Stimulated activated naive CD4-positive, alpha-beta T cell (primary cell): ENCODE measurements at places on chromosomes 16 and 17.
A peak's percentile ranks its signal among the peaks of the same experiment; 100 is the strongest.

GRCh38 chr16:81397879-81398520 lies 46.6 kb upstream of the CMIP start:
- no peak for DNase-seq

- DNase-seq = no peak
Observed at GRCh38 chr17:73588891-73589290, 55.4 kb downstream of the SDK2 start.

- peak; percentile 24 for DNase-seq
Observed at GRCh38 chr17:48718761-48719641, 3.3 kb downstream of the PRAC1 start.

- no peak for DNase-seq
Observed at GRCh38 chr16:81987706-81988105, 23.6 kb downstream of the SDR42E1 start.

DNA sequence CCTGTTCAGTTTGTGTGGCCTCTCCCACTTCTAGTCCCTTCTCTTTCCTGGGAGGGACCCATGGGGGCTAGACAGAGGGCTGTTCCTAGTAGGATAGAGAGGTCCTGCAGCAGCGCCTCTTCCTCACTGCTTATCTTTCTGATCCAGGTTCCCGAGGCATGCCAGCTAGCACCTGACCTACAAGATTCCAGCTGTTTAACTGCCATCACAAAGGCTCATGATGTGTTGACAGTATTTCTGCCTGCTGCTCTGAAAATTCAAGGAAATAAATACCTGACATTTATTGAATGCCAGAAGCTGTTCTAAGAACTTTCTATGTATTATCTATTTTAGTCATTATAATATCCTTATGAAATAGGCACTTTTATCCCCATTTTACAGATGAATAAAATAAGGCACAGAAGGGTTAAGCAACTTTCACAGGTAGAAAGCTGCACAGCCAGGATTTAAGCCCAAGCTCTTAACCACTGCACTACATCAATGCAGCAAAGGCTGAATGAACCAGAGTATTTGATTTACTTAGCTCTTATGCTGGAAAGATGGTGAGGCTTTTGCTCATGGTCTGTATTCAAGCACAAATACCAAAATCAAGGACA lies 38.8 kb downstream of the HEATR6 start:
- DNase-seq = no peak

GRCh38 chr17:45440161-45440778 lies 7.6 kb upstream of the ARHGAP27 start:
- no peak for DNase-seq

GRCh38 chr16:89430436-89431157 lies 59.8 kb downstream of the ANKRD11 start:
- DNase-seq = no peak

- DNase-seq = no peak
Observed at GRCh38 chr16:11964761-11965551, at the start of gene TNFRSF17. Gene TNFRSF17 (plus strand): TSS chr16:11965210. CDS start chr16:11965325, 115 bp downstream.

DNA sequence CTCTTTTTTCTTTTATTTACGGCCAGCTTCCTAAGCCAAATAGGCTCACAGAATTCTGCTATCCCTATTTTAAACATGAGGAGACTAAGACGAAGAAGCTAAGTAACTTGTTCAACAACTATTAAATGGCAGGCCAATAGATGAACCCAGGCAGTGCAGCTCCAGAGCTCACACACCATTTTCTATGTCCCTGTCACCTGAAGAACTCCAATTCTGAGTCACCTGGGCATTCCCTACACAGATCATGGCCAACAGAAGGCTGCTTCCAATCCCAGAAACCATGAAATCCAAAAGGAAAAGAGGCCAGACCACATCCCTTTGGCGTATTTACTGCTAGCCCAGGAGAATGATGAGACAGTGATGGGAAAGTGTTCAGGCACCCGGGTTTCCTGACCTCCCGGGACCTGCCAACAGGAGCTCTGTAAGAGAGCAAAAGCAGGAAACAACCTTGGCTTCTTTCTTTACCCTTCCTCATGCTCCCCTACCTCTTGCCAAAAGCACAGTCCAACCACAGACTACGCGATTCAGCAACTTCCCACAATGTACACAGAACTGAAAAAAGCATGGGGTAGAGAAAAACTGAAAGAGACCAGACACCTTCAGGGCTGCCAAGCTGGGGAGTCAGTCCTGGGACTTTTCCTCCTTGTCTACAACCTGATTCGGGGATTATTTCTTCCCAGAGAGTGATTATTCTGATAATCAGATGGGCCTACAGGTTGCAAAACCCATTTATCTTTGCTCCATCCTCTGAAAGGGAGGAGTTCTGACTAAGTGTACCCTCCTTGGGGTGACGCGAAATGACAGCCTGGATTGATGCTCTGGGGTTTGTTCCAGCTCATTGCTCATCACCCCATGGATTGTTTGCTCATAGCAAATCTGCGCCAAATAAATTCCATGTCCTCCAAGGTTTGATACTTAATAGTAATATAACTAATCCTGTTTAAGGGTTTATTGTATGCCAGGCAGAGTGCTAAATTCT lies 47.8 kb upstream of the HAS3 start:
- no peak for DNase-seq

- DNase-seq = no peak
Observed at GRCh38 chr16:85300406-85300968, 188.2 kb upstream of the CIBAR2 start.

GRCh38 chr17:49980703-49981197 lies 11.8 kb downstream of the DLX4 start:
- DNase-seq = no peak

- DNase-seq = no peak
Observed at GRCh38 chr16:75550211-75550662, 5.8 kb downstream of the TMEM231 start.

GRCh38 chr17:10318535-10318934 lies 54.3 kb downstream of the MYH13 start:
- DNase-seq = no peak

DNA sequence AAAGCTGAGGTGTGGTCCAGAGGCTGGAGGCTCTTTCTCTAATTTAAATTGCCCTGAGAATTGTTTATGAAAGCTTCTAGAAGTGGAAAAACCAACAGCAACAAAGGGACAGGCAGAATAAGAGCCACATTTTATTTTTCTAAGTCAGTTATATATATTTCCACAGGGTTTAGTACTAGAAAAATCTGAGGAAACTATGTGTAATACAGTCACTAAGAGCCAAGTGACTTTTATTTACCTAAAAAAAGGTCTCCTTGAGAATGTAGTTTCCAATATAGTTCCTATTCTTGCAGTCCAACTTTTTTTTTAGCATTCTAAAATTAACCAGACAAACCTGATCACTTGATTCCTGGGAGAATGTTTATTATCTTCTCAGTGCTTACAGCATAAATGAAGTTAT lies 296.6 kb upstream of the MYOCD start:
- no peak for DNase-seq

DNA sequence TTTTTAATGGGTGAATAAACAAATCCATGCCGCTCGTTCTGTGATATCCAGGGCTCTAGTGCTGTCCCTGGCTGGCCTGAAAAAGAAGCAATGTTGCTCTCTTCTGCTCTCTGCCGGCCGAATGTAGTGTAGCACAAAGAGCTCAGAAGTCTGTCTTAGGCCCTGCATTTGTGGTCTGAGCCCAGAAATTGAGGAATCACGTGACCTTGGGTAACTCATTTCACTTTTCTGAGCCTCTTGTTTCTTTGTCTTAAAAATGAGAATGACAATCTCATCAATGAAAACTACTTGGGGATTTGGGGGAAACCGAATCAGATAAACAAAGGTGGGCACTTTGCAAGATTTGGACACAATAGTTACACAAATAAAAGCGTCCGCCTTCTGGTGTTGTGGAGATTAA lies 381.6 kb upstream of the ASIC2 start:
- peak; percentile 3 for DNase-seq

- no peak for DNase-seq
Observed at GRCh38 chr17:8137645-8138373, 13.9 kb upstream of the HES7 start.

- no peak for DNase-seq
Observed at GRCh38 chr16:73002866-73003265, 45.1 kb downstream of the ZFHX3 start.

DNA sequence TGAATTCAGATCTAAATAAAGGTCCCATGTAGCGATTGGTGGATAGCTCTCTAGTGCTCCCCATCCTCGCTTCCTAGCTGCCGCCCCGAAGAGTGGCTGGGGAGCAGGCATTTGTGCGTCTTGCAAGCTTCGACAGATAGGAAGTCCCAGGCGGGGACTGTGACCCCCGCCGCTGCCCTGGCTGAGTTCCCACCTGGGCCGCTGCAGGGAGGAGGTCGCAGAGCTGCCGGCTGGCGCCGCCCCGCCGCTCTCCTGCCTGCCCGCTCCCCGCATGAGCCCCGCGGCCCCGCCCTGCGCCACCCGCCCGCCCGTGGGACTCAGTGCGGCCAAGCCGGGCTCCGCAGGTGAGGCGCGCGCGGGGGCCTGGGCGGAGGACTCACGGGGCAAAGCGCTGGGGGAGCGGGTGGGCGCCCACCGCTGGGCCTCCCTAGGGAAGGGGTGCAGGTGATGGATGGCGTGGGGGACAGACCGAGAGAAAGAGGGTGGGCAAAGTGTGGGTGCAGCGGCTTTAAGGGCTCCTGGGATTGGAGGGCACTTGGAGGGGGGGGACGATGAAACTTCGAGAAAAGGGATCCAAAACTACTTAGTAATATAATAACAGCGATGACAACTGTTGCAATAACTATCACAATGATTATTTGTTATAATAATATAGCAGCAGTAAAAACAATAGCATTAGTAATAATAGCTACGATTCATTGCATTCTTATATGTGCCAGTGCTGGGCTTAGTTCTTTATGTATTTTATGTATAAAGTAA lies at the start of gene OTOA:
Gene OTOA, plus strand, starts transcription at position 80 of the 759 bp plus-strand sequence. CDS start 14,547 bp downstream, outside the sequence.
- DNase-seq = peak; percentile 3

- no peak for DNase-seq
Observed at GRCh38 chr16:74868501-74868900, 93.9 kb upstream of the FA2H start.

GRCh38 chr17:39028690-39029089 lies 61.5 kb upstream of the FBXO47 start:
- DNase-seq = no peak
